NCI-H187 (cell line): ENCODE measurements at places on chromosomes 13 and 19.

- DNase-seq: no peak
Observed at GRCh38 chr19:52778811-52779210, 7.8 kb downstream of the ZNF600 start.

GRCh38 chr13:91157273-91158016 is 190.0 kb upstream of the MIR17HG start:
- DNase-seq: no peak

- DNase-seq: no peak
Observed at GRCh38 chr19:1259876-1260748, 9.0 kb upstream of the CIRBP start.

DNA sequence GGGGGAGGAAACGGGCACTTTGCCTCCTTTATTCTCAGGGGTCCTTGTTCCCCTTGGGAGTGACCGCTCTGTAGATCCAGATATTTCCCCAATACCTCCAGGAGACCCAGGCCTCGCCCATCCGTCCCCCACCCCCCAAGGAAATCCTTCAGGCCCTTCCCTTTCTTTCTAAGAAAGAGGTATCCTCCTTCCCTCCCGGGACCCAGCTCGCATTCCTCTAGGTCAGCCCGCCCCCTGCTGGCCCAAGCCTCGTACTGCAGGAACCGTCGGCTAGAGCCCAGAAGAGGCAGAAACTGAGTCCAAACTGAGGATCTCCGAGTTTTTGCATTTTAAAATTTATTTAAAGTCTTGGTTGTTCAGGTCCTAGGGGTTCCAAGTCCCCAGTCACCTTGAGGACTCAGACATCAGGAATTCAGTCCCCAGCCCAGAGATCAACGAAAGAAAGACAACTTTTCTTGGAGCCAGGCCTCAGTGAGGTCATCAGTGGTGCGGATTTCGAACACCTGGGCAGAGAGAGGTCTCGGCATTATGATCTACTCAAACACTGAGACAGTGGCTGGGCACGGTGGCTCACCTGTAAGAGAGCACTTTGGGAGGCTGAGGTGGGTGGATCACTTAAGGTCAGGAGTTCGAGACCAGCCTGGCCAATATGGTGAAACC is 7.5 kb upstream of the LRFN1 start:
- peak; percentile 36 for DNase-seq

- no peak for DNase-seq
Observed at GRCh38 chr19:12727745-12728433, 4.2 kb upstream of the TNPO2 start.

- no peak for DNase-seq
Observed at GRCh38 chr19:19300613-19301012, 19.7 kb downstream of the SUGP1 start.

DNA sequence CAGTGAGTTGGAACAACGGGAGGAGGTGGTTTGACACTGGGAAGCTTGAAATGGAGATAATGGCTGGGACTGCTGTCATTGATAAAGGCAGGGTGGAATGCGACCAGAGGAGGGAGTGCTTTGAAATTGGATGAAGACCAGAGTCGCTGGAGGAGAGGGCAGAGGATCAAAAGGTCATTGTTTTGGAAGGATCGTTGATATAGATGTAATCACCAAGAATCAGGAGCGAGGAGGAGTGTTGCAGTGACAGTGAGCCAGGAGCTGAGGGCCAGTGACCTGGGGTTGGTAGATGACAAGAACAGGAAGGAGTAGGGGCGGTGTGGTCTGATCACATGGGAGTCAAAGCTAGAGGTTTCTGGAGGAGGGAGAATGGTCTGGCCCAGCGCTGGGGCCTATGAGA is 25.3 kb downstream of the TM9SF2 start:
- DNase-seq: no peak

DNA sequence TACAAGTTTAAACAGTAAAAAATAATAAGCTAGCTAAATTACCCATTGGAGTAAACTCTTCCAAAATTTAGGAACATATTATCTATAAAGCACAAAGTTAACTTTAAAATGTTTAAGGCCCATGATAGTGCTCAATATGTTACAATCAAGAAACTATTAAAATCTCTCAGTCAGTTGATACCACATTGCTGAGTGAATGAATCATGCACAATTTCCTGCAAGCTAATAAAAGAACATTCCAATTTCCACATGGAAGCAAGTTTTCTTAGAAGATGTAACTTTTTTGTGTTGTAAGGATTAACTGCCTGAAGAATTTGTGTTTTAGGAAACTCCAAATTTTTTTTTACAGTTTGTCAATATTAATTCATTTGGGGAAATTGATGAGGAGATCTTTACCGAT is 666.6 kb downstream of the SLITRK1 start:
- no peak for DNase-seq

GRCh38 chr13:70253834-70254233 is 145.6 kb upstream of the KLHL1 start:
- peak; percentile 33 for DNase-seq

GRCh38 chr13:36344173-36344572 is 2.0 kb downstream of the SPART start:
- DNase-seq: no peak

DNA sequence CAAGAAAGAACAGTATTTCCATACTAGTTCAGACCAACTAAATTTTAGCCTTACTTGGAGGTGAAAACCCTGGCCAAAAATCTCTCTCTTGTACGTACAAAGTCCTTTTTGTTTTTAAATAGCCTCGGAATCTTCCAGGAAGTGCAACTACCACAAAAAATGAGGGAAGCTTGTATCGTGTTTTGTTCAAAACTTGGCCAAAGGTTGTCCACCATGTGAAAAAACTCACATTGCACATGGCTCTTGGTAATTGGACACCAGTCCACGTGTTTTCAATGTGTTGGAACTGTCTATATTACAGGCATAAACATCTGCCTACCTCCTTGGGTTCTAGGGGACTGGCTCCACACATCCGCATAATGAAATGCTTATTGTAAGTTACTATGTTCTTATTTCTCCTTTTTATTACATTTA is 15.2 kb upstream of the STRN4 start:
- DNase-seq: no peak

- no peak for DNase-seq
Observed at GRCh38 chr19:57317503-57317902, 2.8 kb upstream of the ZNF543 start.

DNA sequence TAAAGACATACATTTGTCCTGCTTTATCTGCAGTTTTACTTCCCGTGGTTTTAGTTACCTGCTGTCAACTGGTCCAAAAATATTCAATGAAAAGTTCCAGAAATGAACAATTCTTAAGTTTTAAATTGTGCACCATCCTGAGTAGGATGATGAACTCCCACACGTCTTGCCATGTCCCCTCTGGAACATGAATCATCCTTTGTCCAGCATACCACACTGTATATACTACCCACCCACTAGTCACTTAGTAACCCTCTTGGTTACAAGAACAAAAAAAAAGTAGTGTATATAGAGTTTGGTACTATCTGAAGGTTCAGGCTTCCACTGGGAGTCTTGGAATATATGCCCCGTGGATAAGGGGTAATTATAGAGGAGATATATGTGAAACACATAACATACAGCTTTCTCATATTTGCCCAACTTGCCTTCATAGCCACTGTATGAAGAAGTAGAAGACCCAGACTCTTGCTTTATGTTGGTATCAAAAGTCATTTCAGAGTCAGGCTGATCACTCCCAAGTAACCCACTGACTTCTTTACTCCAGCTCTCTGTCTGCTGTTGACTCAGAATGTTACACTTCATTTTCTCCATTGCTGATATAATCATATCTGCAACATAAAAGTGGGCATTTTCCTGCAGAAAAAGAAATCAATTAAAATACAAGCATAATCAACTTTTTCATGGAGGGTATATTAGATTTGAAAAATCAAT is 19.3 kb downstream of the RUBCNL start:
- DNase-seq: no peak

- no peak for DNase-seq
Observed at GRCh38 chr13:30124131-30124768, 183.1 kb downstream of the KATNAL1 start.

DNA sequence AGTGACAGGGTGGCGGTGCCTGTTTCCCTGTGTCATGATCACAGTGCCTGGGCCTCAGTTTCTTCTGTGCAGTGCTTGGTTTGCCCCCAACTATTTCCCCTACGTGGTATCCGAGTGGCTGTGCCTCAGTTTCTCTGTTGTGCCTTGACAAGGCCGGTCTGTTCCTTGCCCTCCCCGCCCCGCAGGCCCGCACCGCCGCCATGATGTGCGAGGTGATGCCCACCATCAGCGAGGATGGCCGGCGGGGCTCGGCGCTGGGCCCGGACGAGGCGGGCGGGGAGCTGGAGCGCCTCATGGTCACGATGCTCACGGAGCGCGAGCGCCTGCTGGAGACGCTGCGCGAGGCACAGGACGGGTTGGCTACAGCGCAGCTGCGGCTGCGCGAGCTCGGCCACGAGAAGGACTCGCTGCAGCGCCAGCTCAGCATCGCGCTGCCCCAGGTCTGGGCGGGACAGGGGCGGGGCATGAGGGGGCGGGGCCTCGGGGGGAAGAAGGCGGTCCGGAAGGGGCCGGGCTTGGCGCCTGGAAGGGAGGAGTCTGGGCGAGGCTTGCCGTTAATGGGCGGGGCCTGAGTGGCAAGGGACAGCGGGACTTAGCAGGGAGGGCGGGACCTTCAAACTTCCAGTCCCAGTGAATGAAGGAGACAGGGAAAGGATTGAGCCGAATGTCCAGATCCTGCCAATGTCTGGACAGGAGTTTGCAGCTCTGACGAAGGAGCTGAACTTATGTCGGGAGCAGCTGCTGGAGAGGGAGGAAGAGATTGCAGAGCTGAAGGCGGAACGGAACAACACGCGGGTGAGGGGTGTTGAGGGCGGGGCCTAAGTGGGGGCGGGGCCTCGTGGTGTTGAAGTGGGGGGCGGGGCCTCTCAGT is 8.6 kb downstream of the PPFIA3 start:
- peak; percentile 98 for DNase-seq

DNA sequence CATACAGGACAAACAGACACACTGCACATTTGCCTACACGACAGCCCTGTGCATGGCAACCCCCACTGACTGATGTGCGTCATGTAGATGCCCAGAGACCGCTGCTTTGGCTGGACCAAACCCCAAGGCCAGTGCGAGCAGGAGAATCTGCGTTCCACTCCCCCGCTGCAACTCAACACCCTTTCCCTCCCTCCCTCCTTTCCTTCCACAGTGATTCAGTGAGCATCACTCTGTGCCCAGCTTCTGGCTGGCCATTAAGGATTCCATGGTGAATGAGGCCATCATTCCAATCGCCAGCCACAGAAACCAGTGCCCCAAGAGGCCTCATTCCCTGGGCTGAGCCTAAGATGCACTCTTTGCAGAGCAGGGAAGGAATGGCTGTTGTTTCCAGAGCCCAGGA is 61.6 kb downstream of the GSX1 start:
- no peak for DNase-seq

- DNase-seq: no peak
Observed at GRCh38 chr13:25213715-25214114, 41.6 kb upstream of the AMER2 start.

GRCh38 chr19:38698225-38699026 is 45.8 kb downstream of the CAPN12 start:
- no peak for DNase-seq

- no peak for DNase-seq
Observed at GRCh38 chr13:20435616-20436368, 89.9 kb downstream of the CRYL1 start.

DNA sequence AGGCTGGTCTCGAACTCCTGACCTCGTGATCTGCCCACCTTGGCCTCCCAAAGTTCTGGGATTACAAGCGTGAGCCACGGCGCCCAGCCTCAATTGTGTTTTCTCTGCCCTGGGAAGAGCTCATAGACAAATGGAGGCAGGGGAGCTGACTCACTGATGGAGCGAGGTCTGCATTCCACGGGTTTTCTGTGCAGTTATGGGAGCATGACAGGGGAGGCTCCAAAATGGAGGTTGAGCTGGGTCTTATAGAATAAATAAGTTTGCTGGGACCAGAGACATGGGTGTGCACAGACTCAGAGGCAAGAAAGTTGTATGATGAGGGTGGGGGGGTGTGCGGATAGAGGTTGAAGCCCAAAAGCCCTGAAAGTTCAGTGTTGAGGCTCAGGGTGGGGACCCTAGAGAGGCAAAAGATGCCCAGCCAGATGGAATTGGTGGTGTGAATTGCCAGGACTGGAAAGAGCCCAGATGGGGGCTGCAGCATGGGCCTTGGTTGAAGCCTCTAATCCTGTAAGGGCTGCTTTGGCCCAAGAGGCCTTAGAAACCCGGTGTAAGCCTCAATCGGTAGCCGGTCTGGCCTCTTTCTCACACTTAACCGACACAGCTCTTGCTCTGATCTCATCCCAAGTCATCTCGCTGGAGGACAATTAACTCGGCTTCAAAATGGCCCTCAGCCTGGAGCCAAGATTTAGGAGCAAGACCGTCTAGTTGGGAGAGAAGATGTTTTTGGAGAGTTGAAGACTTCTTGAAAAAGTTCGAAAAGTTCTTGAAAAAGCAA is 1.9 kb downstream of the TPM4 start:
- no peak for DNase-seq

GRCh38 chr19:8640402-8641004 is 10.1 kb downstream of the NFILZ start:
- DNase-seq: no peak

DNA sequence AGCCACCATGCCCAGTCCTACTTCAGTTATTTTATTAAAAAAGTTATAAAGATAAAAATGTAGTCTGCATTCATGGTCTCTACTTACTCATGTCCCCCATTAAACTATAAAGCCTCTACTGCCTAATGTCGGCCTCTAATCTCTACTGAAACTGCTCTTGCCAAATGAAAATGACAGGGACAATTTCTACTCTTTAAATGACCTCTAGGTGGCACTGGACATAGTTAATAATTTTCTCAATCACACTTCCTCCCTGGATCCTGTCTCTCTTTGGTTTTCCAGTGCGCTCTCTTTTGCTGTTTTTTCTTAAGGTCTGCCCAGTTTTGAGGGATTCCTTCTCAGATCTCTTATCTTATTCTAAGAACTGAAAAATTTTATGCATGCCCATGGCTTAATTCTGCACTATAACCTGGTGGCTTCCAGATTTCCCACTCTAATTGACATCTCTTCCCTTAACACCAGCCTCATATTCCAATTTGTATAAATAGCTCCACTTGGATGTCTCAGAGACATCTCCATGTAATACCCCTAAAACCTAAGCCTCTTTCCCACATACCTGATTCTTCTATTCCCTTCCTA is 54.3 kb downstream of the MTMR6 start:
- no peak for DNase-seq

DNA sequence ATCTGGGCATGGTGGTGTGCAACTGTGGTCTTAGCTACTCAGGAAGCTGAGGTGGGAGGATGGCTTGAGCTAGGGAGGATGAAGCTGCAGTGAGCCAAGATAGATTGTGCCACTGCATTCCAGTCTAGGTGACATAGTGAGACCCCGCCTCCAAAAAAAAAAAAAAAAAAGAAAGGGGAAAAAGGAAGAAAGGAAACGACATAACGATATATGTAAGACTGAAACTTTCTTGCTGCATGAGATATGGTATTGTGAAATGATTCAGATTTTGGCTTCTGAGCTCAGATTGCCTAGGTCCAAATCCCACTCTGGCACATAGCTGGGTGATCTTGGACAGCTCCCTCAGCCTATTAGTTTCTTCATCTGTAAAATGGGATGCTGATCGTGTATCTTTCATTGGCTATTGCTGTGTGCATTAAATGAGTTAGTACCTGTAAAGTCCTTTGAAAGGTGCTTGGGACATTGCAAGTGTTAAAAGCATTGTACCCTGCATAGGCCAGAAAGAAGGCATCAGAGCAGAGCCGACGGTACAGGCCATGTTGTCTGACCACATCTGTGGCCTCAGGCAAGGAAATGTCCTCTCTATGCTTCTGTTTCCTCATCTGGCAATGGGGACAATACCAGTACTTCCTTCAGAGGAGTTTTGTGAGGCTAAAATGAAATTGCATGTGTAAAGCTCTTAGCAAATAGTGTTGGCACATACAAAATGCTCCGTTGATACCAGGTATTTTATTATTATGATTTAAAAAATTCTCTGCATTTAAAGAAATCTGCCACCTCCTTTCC is 32.6 kb upstream of the SLC46A3 start:
- DNase-seq: no peak
